Iris pigment epithelial cell (primary cell): ENCODE measurements at places on chromosomes 6 and 20.

GRCh38 chr6:161631676-161632194 lies 357.9 kb upstream of the AGPAT4 start:
- DNase-seq: peak; percentile 40

DNA sequence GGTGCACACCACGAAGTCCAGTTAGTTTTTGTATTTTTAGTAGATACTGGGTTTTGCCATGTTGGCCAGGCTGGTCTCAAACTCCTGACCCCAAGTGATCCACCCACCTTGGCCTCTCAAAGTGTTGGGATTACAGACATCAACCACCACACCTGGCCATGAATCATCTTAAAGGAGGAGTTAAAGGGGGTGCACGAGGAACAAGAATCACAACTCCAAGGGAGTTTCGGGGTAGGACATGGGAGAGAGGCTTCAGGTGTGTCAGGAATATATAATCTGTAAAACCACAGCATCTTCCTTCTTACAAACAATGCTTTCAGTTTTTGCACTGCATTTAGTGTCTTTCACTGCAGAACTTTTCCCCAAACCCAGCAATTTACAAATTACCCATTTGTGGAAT lies 137.4 kb upstream of the SGK1 start:
- DNase-seq: no peak

DNA sequence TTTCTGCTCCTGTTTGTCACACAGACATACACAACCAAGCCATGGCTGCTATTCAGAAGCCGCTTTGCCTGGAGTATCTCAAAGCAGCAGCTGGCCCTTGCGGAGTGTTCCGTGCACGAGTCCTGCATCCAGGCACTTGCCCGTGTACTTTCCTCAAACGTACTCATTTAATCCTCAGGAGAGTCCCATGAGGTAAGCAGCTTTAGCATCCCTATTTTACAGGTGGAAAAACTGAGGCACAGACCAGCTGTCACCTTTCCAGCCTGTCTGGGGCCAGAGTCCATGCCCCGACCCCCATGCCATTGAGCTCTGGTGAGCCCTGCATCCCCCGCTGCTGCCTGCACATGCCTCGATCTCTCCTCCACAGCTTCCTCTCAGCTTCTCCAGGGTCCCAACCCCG lies 130.0 kb downstream of the ERMARD start:
- DNase-seq: no peak

- DNase-seq: peak; percentile 72
These were observed 2.1 kb downstream of the GABRR2 start for GRCh38 chr6:89313006-89313405.
